NCI-H446 treated with DMSO at 0.1 percent for 48 hours (cell line): ENCODE measurements at places on chromosomes 5 and 9.

DNA sequence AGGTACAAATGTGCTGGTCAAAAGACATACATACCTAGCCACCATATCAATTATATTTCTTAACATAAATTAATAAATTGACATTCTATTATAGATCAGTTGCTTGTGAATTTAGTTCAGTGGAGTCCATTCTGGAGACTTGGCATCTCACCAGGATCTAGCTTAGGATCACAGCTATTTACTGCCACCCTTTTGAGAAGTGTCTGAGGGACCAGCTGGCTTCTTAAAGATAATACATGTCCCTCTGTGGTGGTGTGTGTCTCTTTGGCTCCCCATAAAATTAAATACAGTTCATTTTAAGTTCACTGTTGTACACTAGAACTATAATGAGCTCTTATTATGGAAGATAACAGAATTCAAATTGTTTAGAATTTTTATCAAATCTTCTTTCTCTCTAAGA is 290.7 kb downstream of the PRELID2 start:
- no peak for DNase-seq

DNA sequence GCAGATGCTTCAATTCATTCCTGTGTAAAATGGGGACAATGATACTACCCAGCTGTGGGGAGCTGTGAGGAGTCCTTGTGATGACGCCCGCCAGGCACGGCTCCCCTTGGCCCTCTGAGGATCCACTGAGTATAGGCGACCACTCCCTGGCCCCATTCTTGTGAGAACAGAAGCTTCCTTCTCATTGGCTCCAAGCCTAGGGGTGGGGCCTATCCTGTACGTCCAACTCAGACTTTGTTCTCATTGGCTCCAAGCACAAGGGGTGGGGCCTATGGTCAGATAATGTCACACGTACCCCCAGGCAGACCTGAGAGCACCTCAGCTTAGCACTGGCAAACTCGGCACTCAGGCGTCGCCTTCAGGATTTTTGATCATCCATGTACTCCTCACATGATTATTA is 232.9 kb upstream of the MVB12B start:
- no peak for DNase-seq

- no peak for DNase-seq
These were observed 4.3 kb upstream of the DOLPP1 start for GRCh38 chr9:129076640-129077037.

- DNase-seq: no peak
These were observed 369.3 kb downstream of the BNC2 start for GRCh38 chr9:16501141-16501540.

DNA sequence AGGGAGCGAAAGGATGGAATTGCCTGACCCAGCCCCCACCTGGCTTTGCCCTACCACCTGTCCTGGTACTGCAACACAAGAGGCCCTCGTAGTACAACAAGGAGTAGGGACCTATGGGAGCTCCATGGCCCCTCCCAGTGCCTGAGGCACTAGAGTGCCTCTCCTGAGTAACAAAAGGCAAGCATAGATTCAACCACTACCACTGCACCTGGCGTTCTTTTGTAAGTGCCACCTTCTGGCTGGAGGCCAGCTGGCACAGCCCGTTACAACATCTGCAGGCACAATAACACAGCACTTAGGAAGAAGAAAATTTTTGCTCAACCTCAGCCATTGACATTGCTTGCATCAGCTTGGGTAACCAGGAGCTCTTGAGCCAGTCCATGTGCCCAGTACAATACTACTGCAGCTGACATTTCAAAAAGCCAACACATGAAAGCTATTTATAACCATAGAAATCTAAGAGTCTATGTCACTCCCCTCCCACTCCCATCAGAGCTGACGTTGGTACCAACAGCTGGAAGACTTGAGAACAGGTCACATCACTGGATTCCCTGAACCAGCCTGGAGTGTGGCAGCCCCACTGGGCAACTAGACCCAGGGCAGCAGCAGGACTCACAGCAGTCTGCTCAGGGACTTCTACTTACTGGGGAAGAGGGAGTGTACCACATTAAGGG is 17.7 kb upstream of the FAM174A start:
- DNase-seq: no peak

GRCh38 chr9:14136047-14136635 is 177.8 kb downstream of the NFIB start:
- DNase-seq: no peak

DNA sequence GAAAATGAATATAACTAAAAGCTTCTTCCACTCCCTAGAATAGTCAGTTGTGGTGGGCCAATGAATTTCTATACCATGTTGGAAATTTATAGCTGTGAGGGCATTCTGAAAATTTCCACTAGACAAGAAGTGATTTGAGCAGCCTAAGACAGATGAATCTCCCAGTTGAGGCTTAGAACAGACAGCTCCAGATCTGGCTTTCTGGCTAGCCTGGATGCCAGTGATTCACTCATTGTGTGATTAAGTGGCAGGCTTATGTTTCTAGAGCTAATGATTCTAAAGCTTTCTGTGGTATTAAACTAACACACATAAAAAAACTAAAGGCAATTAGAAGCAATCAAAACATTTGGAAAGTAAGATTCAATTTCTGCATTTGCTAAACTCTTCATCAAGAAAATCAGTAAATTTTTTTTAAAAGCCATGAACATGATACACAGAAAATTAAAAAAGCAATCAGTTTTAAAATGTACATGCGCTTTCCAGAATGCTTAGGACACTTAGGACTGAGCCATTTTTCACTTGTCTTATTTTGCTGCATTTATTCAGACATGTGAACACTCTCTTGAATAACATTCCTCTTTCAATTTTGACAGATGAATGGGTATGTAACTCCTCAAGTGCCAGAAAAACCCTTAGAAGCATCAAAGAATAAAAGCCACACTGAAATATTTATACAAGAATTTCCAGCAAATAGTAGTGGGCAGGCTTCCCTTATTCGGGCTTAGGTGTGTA is 100.5 kb upstream of the GNAQ start:
- DNase-seq: no peak

DNA sequence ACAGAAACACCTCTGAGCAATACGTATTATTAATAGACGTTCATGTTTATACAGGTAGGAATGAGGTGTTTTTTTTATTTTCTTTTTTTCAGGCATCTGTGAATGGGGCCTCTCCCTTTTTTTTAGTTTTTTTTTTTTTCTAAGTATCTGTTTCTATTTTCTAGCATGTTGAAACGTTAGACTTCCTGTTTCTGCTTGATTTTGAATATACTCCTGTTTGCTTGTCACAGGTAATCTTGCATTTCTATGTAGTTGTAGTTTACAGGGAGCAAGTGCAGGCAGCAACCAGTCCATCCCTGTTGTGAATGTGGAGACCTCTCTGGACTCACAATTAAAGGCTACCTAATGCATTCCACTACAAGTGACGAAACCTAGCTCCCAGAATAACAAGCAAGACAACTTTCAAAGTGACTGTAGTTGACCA is 22.8 kb upstream of the TNFAIP8 start:
- no peak for DNase-seq

GRCh38 chr9:110623462-110624025 is 44.0 kb upstream of the SVEP1 start:
- no peak for DNase-seq

DNA sequence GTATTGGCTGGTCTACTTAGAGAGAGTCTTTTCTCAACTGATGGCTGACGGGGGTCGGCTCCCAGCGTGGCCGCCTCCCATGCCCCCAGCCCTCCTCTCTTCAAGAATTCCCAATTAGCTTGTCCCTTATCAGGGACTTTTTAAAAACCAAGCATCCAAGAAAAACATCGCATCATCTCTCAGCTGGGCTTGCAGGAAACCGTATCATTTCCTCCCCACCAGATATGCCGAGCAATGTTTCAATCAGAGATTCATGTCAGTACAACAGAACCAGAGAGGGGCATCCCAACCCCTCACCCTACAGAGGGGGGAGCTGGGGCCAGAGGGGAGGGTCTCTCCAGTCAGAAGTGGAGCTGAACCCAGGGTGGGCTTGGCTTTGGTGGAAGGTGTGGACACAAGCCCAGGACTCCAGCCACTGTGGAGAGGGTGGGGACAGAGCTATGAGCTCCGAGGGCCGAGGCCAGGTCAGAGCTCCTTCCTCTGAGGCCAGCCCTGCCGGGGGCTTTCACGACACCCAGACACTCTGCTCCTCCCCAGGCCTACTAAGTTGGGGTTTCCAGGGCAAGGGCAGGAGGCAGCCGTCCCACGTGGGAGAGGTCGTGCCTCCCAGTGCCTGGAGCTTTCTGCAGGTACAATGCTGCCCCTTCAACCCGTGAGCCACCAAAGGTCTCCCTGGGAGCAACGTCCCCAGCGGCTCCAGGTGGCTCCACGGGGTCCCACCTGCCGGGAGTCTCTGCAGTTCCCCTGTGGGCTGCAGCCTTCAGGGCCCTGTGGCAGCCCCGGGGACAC is 39.0 kb upstream of the TMEM250 start:
- no peak for DNase-seq

DNA sequence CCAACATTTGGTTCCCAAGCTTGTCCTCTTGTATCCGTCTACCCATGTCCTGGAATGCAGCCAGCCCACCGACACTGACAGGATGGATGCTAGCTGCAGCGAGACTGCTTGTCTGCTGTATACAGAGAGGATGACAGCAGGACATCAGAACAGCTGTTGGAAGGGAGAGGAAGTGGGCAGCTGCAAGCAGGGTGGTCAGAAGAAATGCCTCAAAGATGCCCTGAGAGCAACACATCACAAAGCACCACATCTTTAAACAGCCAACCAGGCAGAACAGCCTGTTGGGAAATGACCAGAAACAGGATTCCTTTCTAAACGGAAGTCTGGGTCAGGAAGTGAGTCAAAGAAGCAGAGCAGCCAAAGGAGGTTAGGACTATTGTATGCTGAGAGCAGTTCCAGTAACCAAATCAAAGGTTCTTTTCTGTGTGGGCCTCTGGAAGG is 219.1 kb downstream of the NDUFS4 start:
- DNase-seq: no peak

DNA sequence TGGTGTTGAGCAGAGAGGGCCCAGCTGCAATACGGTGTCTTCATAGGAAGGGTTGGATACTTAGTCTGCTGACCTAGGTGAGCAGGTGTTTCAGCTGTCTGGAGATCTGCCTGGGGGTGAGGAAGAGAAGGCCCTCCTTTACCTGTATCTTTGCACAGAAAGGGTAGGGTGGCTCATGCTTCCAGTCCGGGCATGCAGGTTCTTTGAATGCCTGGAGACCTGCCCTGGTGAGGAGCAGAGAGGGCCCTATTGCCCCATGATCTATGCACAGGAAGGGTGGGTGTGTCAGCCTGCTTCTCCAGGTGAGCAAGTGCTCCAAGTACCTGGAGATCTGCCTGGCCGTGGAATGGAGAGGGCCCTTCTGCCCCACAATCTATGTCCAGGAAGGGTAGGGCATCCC is 63.0 kb downstream of the FER start:
- no peak for DNase-seq
